ENCODE measurements at places on chromosomes 2 and 18.

DNA sequence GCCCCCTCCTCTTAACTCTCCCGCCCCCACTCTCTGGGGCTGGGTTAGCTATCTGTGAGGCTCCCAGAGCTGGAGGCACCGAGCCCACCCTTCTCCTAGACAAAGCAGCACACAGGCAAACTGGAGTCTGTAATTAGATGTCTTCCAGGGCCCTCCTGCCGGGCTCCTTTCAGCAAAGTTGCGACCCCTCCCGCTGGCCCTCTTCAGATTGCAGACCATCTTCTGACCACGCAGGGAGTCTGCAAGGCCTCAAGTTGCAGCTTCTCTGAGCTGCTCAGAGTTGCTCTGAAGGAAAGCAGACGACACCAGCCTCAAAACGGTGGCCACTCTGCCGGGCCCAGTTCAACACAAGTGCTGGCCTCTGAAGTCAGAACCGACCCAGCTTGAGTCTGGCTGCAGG, 228.4 kb upstream of the COPS8 start:
- no peak for DNase-seq

- no peak for DNase-seq
Observed at GRCh38 chr2:47344890-47345589, 57.9 kb upstream of the MSH2 start.

DNA sequence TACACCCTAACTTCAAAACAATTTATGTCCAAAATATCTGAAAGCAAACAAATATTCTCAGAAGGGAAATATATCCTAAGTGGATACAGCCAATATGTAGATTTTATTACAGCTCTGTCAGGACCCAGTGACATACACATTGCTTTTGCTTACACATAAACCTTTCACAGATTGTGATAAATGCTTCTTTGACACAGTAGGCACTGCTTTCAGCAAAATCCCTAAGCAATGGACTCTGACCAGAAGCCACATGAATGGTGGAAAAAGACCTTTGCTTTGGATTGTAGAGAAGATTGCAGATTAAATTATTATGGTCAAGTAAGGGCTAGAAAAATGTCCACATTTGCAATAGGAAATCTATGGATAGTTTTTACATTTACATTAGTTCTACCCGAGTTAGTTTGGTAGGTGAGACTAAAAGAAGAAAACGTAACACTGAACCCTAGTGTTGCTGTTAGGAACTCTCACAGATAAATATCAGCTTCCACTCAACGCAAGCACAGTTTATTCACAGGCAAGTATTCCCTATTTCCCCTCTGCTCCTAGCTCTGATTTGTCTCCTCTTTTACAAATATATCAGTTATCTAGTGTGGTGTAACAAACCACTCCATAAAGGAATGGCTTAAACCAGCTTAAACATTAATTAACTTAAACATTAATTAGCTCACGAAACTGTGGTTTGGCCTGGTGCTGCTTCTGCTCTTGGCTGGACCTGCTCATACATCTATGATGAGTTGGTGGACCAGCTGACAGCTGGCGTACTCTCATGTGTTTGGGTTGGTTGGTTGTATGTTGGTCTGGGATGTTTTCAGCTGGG, 23.6 kb upstream of the SERPINE2 start:
- no peak for DNase-seq

DNA sequence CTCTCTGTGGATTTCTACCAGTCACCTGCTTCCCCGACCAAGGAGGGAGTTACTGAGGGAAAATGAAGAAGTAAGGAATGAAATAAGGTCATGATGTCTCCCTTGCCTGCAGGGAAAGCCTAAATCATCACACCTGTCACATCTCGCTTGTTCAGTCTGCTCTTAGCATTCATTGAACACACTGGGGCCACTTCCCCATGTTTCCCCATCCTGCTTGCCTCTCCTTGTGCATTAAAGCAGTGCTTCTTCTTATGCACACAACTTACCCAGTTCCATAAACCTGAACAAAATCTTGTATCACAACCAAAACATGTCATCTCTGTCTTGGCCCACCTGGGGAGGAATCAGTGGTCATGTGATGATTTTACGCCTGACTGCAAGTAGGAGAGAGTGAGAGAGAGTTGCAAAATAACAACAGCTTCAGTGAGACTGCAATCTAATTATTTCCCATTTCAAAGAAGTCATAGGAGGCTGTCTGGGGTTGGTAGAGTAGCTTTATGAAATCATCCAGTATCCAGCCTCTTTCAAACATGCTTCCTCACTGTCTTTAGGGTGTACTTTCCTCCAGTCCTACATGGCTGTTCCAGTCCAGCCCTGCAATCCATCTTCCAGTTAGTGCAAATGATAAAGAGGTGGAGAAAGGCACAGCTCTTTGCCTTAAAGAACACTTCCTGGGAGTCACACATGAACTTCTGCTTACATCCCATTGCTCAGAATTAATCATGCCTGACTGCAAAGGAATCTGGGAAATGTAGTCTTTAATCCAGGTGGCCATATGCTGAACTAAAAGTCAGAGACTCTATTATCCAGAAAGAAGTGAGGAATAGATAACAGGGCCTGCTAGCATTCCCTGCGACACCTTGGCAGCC, 220.1 kb downstream of the HAUS1 start:
- peak; percentile 48 for DNase-seq

GRCh38 chr2:68719912-68720311, 14.7 kb upstream of the ARHGAP25 start:
- no peak for DNase-seq

GRCh38 chr18:23855721-23856120, 158.8 kb upstream of the TTC39C start:
- DNase-seq: no peak

- no peak for DNase-seq
Observed at GRCh38 chr2:30235008-30235655, 3.8 kb downstream of the LBH start.

DNA sequence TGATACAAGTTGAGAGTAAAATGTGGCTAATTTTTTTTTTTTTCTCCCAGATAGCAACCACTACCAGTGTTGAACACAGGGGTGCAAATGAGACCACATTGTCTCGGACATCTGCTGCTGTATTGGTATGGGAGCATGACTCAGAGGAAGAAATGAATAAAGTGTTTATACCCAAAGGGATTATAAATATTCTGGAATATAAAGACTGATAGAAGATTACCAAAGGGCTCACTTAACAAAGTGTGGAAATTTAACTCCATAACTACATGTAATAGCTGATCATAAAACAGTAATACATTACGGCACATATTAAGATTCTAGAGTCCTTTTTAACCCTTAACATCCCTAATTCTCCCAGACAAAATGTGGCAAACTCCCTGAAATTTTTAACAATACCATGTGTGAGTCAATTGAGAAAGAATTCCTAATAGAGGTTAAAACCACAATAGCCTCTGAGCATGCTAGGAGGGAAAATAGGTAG, 1023.0 kb upstream of the ACVR2A start:
- DNase-seq: no peak

DNA sequence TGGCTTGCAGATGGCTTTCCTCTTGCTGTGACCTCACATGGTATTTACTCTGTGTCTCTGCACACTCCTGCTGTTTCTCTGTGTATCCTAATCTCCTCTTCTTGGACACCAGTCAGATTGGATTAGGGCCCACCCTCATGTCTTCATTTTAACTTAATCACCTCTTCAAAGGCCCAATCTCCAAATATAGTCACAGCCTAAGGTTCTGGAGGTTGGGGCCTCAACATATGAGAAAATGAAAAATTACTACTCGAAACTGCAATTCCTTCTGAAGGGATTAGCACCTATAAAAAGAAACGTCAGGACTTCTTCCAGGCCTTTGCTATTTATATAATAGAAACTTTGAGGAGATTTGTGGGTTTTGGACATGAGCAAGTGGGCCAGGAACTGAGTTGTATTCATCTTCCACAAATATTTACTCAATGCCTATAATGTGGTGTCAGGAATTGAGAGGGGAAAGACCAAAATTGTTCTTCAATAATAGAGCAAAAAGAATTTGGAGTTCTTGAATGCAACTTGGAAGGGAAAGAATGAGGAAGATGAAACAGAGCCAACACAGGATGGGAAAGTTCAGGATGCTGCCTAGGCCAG, 270.0 kb upstream of the FN1 start:
- DNase-seq: peak; percentile 39

DNA sequence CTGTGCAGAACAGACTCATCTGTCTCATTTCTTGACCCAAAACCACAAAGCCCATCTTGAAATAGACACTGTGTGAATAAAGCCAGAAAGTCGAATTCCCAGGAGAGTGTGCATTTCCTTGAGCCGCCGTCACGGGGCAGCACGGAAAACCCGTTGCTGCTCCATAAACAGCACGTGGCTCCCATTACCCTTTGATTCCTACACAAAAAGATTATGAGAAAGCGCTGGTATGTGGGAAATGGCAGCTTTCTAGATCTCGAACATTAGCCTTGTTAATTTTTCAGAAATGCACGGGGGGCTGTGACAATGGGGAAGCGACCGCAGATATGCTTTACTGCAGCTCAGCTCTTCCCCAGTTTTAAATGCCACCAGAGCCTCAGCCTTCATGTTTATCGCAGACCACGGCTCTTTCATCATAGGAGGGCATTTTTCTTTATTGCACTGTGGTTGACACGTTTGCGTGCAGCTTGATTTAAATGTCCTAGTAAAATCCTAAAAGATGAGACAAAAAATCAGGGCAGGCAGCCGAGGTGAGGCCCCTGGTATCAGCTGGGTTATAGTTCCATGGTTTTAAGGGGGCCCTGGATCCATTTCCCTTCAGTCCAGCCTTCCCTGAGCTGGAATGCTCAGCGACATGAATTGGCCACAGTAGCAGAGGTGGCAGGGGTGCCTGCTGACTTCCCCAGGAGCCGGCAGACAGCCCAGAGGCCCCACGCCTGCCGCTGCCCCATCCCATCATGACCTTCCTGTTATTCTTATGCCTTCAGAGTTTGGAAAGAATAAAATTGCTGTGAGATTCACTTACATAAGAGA, 249.3 kb downstream of the NDUFA10 start:
- DNase-seq: no peak

DNA sequence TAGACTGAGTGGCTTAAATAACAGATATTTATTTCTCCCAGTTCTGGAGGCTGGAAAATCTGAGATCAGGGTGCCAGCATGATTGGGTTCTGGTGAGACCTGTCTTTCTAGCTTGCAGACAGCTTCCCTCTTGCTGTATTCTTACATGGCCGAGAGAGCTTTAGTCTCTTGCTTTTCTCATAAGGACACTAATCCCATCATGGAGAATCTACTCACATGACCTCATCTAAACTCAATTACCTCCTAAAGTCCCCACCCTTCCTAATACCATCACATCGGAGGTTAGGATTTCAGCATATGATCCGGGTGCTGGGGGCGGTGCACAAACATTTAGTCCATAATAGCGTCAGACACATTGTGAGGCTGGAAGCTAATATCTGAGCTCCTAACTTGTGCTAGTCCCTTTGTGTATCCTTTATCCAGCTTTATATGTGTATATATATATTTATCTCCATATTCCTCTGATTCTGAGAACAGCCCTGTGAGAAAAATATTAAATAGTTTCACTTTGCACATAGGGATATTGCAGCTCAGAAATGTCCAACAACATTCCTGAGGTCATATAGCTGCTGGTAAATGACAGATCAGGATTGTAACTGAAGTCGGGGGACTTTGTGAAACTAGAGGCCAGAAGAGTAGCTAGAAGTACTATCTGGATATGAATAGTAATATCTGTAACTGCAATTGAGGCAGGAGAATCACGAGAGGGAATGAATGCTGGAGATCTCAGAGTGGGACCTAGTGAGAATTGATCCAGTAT, 28.9 kb downstream of the MARCHF4 start:
- no peak for DNase-seq

DNA sequence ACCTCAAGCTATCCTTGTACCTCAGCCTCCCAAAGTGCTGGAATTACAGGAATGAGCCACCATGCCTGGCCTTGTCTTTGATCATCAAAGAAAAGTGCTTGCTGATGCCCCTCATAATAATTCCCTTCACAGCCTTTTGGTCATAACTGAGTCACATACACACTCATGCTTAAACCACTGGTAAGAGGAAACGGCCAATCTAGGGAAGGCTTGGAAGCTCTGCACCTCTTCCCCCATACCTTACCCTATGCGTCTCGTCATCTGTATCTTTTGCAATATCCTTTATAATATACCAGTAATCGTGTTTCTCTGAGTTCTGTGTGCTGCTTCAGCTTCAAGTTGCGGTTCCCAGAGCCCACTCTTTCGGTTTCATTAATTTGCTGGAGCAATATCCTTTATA, 4.8 kb upstream of the RNF138 start:
- no peak for DNase-seq

- DNase-seq: no peak
Observed at GRCh38 chr2:203871371-203871983, 3.9 kb downstream of the CTLA4 start.

DNA sequence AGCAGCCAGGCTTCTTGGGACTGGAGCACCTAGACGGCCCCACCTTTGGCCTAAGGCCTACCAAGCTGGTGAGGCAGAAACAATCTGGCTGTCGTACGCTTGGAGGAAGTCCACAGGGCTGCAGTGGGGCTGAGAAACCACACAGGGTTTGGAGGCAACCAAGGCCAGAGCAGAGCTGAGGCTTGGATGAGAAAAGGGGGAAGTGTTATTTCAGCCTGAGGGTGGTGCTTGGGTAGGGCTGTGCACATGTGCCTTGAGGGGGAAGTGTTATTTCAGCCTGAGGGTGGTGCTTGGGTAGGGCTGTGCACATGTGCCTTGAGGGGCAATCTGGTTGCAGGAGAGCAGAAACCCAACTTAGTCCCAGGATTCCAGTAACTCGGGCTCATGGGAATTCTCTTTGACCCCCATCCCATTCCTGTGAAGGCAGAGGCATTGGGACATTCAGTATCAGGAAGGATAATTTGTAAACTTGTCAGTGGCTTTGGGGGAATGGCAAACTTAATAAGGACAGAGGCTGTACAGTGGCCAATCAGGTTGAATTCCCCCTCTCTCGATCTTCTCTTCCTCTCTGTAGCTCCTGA, 971 bp upstream of the FBXO41 start:
- DNase-seq: no peak

DNA sequence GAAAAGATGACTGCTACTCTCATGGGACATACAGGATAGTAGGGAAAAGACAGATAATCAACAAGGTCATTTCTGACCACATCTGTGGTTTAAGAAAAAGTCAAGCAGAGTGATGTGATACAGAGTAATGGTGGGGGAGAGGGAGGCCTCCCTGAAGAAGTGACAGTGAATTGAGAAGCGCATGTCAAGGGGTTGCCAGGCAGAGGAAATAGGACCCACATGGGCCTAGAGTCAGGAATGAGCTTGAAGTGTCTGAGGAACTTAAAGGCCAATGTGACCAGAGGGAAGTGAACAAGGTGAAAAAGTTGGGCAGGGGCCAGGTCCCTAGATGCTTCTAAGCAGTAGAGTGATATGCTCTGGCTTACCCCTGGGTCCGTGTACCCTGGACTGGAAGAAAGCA, 113.5 kb upstream of the PPP1CB start:
- DNase-seq: no peak

DNA sequence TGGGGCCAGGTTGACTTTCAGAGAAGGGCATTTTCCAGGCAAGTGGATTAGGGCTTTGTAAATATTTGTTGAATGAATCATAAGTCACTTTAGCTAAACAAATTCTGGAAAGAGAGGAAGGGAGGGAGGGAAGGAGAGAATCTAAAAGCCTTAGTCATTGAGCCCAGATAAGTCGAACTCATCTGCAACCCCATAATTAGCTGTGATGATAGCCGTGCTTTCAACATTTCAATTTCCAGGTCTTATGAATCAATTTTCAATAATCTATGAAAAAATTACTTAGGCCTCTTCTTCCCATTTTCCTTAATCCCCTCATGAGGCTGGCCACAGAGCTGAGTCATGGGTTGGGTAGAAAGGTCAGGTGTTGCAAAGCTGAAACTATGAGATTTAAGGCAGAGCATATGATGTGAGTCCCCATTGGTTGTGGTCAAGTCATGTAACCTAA, 111.9 kb upstream of the MAPRE2 start:
- DNase-seq: no peak

All from NCI-H446 (cell line).